ENCODE measurements at places on chromosomes 5 and 9. TPM values are rescaled to one million over a fixed set of nuclear protein-coding genes. Genes with fewer than 3 reads are reported as not detected.

Gene SOX30
- 0.16 TPM for total RNA-seq

Gene MLANA
- total RNA-seq: not detected

Gene C5orf34
- total RNA-seq: 3.3 TPM

GRCh38 chr9:89428901-89429890, 68.7 kb downstream of the SEMA4D start:
- H3K36me3 ChIP-seq: no peaks in the 10 kb centered on the region
- no peak for DNase-seq
- H3K4me3 ChIP-seq: no peak overlapping the region
- no peak overlapping the region for H3K27ac ChIP-seq

GRCh38 chr9:111034898-111035539, 3.3 kb downstream of the LPAR1 start:
- H3K36me3 ChIP-seq: no peaks in the 10 kb centered on the region
- H3K4me1 ChIP-seq: no peaks in the 10 kb centered on the region
- no peak overlapping the region for H3K4me3 ChIP-seq
- H3K27ac ChIP-seq: peak overlapping the region; percentile 35
- DNase-seq: no peak
- no peaks in the 10 kb centered on the region for H3K27me3 ChIP-seq

GRCh38 chr5:32836176-32836575, 125.1 kb downstream of the NPR3 start:
- no peak for DNase-seq
- H3K36me3 ChIP-seq: no peaks in the 10 kb centered on the region
- H3K27me3 ChIP-seq: no peaks in the 10 kb centered on the region
- H3K27ac ChIP-seq: no peak overlapping the region
- H3K4me3 ChIP-seq: no peak overlapping the region
- no peaks in the 10 kb centered on the region for H3K4me1 ChIP-seq

DNA sequence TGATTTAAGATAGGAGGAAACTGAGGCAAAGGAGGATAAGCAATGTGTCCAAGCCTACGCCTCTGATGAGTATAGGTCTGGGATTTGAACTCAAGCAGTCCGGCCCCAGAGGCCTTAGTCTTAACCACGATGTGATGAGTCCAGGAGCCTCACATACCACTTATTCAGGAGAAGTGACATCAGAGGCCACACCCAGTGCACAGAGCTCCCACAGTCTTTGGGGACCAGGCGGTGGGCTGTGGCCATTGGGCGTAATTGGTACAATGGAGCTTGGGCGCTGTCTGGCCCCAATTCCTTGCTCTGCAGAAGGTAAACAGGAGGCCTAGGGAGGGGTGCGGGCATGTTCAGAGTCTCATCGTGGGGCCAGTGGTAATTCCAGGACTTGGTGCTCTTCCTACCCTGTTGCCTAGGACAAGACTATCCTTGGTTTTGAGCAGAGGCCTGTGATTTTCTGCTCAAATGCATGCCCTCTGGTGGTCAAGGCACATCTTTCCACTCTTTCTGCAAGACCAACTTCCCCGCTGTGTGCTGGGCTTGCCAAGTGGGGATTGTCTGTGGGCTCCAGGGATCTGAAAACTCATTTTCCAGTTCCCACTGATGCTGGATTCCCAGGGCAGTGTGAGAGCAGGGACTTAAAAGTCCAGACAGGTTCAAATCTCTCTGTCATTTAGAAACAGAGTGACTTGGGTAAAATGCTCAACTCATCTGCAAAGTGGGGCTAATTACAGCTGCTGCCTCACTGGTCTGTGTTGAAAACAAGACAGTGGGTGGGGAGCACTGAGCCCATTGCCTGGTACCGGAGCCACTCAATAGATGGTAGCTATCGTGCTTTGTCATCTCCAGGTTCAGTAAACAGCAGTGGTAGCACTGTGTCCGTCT, 15.8 kb downstream of the NDST1 start:
- no peaks in the 10 kb centered on the region for H3K27me3 ChIP-seq
- peaks cover 15% of the 10 kb centered on the region for H3K4me1 ChIP-seq
- no peak for DNase-seq
- no peaks in the 10 kb centered on the region for H3K36me3 ChIP-seq
- peak overlapping the region; percentile 8 for H3K27ac ChIP-seq

GRCh38 chr9:125852386-125852785, 105.2 kb downstream of the PBX3 start:
- H3K4me1 ChIP-seq: no peaks in the 10 kb centered on the region
- DNase-seq: no peak
- H3K36me3 ChIP-seq: no peaks in the 10 kb centered on the region
- no peak overlapping the region for H3K27ac ChIP-seq

GRCh38 chr9:101119206-101119819, 90.8 kb downstream of the PLPPR1 start:
- no peaks in the 10 kb centered on the region for H3K4me1 ChIP-seq
- H3K4me3 ChIP-seq: no peak overlapping the region
- no peaks in the 10 kb centered on the region for H3K27me3 ChIP-seq
- no peaks in the 10 kb centered on the region for H3K36me3 ChIP-seq

All from breast epithelium (tissue), 4 donors.